Fibroblast of gingiva (primary cell): ENCODE measurements at places on chromosomes 2 and 18.

DNA sequence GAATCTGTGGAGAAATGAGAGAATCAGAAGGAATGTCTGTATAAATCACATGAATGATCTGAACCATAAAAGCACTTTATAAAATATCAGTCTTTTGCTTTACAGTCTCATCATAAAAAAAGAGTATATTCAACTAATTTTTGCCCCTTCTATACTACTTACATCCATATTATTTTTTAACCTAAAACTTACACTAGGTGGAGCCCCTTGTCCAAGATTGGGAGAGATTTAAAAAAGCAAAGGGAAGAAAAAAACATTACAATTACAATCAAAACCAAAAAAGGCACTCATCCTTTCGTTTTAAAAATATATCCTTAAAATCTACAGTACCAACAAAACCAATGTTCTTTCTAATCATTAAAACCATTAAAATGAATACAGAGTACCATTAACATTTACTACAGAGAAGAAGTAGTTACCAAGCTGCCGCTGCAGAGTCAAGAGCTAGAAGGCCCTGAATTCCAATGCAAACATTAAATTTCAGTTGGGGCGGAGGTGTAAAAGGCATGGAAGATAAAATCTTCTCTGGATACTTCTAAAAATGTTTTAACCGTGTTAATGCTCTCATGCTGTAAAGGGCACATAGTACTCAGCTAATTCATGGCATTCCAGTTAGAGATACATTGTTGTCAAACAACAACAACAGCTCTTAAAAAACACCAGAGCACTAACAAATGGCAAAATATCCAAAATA, 56.7 kb upstream of the EPB41L3 start:
- no peak for DNase-seq

GRCh38 chr18:21593540-21594257, 6.8 kb downstream of the ESCO1 start:
- no peak for DNase-seq

DNA sequence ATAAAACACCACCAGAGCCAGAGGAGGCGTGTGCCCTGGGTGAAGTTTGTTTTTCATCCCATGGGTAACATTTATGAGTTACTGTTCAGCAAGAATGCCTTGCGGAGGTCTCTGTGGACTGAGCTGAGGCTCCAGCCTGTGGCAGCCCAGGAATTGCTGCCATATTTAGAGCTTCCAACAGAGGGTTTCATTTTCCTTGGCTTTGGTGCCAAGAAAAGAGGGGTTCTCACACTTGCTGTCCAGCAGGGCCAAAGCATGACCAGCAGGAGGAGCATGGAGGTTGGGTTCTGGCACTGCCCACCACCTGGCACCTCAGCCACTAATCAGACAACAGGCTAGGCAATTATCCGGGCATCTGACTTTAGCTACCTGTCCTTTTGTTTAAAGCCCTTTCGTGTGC, 36.7 kb downstream of the EPAS1 start:
- peak; percentile 34 for DNase-seq

GRCh38 chr2:97708048-97708380, 5.4 kb upstream of the ZAP70 start:
- DNase-seq, result no peak

DNA sequence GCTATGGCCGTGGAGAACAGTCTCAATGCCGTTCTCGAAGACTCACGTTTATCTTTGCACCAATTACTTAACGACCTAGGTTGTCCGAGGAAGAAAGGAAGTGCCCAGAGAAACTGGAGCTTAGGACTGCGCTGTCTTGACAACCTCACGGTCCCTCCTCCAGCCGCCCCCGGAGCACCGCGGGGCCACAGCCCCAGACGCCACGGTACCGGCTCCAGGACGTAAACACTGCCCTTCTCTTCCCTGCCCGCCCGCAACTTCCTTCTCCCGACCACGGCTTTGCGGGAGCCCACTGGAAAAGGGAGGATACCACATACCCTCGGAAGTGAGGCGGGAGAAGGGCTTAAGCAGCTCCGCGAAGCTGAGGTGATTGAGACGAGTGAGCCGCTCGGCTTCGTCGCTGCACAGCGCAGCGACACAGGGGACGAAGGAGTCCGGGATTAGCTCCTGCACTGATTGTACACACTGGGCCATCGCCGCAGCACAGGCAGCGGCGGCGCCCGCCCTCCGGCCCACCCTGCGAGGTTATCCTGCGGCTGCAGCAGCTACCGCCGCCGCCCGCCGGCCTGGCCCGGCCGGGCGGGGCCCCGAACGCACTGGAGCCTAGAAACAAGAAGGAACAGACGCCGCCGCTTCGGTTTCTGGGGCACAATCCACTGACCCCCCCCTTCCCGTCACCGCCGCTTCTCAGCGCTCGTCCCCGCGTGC, 483 bp downstream of the TRAPPC8 start:
- peak; percentile 43 for DNase-seq

- no peak for DNase-seq
Measured at GRCh38 chr2:54750040-54750439, 26.6 kb downstream of the EML6 start.

GRCh38 chr2:103873716-103874351, 980.1 kb upstream of the POU3F3 start:
- DNase-seq, result no peak

DNA sequence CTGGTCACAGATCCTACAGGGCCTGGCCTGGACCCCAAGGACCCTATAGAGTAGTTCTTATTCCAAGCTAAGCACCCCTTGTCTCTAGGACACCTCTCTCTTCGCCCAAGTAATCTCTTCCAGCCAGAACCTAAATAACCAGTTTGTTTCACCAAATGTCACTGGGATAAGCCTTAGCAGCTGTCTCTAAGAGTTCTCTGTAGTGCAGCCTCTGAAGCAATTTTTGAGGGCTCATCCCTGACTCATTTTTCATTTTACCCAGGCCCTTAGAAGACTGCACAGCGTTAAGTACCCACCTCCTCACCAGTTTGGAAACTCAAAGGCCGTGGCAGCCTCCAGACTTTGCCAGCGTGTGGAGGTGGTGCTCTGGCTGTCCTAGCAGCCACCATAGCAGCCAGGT, 290.1 kb upstream of the SIX2 start:
- no peak for DNase-seq

DNA sequence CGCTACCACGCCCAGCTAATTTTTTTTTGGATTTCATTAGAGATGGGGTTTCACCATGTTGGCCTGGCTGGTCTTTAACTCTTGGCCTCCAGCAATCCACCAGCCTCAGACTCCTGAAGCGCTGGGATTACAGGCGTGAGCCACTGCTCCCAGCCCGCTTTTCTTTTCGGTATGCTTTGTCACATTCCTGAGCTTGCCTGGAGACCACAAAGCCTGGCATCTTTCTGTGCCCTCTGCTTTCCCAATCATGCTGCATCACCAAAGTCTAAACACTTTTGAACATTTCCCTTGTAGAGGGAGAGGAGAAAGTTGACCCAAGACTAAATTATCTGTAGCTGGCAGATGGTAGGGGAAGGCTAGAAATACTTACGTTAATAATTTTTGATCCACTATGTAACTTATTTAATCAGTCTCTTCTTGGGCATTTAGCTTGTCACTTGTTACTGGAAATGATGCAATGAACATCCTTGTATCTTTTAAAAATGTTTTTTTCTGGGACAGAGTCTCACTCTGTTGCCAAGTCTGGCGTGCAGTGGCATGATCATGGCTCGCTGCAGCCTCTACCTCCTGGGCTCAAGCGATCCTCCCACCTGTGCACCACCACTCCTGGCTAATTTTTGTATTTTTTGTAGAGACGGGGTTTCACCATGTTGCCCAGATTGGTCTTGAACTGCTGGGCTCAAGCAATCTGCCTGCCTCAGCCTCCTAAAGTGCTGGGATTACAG, 2.7 kb upstream of the NPC1 start:
- DNase-seq, result peak; percentile 81

DNA sequence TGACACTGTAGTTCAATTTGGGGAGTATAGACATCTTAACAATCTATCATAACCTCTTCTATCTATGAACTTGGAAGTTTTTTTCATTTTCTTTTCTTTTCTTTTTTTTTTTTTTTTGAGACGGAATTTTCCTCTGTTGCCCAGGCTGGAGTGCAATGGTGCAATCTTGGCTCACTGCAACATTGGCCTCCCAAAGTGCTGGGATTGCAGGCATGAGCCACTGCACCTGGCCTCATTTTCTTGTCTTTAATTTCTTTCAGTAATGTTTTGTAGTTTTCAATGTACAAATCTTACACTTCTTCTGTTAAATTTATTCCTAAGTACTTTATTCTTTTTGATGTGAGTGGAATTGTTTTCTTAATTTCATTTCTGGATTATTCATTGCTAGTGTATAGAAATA, 14.6 kb downstream of the ASAP2 start:
- no peak for DNase-seq

DNA sequence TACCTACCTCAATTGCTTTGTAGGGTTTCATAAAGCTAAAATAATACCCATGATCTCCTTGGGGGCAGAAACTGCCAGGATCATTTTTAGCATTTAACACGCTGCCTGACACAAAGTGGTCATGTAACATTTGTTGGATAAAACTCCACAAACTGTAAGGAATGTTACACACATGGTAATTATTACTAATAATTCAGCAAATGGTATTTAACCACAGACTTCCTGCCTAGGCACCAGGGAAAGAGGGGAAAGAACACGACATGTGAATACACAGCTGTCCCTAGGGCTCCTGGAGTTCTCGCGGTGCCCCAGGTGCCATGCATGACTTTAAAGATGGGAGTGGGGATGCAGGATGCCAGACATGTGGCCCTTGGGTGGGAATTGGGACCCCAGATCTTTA, 43.5 kb downstream of the ASAP2 start:
- peak; percentile 52 for DNase-seq

- peak; percentile 30 for DNase-seq
Measured at GRCh38 chr18:73717570-73717969, 430.1 kb downstream of the FBXO15 start.

DNA sequence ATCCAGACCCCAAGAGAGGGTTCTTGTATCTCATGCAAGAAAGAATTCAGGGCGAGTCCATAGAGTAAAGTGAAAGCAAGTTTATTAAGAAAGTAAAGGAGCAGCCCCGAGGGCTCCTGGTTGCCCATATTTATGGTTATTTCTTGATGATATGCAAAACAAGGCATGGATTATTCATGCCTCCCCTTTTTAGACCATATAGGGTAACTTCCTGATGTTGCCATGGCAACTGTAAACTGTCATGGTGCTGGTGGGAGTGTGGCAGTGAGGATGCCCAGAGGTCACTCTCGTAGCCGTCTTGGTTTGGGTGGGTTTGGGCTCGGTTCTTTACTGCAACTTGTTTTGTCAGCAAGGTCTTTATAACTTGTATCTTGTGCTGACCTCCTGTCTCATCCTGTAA, 750.2 kb upstream of the FANCL start:
- no peak for DNase-seq

DNA sequence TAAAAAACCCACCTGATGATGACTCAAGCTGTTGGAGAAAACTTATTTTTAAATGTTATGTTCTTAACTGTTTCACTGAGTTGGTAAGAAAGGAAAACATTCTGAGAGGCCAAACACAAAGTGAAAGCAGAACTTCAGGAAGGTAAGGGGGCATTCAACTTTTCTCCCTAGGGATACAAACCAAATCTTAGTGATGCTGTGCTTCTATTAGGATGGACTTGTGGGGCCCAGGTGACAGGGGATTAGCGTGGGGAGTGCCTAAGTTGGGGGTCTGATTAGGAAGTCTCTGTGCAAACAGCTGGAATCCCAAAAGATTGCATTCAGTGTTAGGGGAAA, 18.5 kb downstream of the PDCL3 start:
- no peak for DNase-seq

GRCh38 chr2:64601034-64601754, 52.5 kb downstream of the SERTAD2 start:
- no peak for DNase-seq
